ENCODE measurements at places on chromosomes 5 and 9. TPM values are rescaled to one million over a fixed set of nuclear protein-coding genes. Genes with fewer than 3 reads are reported as not detected.

The NAA35 gene
- 12.2 TPM for total RNA-seq

The PNPLA7 gene
- 0.77 TPM for total RNA-seq

The ACOT12 gene
- total RNA-seq = not detected

The TJP2 gene
- 124 TPM for total RNA-seq

The GFRA3 gene
- not detected for total RNA-seq

The ATG12 gene
- 18.7 TPM for total RNA-seq

The TMEM232 gene
- total RNA-seq = not detected

The CD14 gene
- not detected for total RNA-seq

The ITK gene
- total RNA-seq = 0.58 TPM

The INSYN2B gene
- total RNA-seq = 1.5 TPM
